IMR-90 (cell line): ENCODE measurements at places on chromosomes 5 and 9. TPM values are rescaled to one million over a fixed set of nuclear protein-coding genes. Genes with fewer than 3 reads are reported as not detected.

DNA sequence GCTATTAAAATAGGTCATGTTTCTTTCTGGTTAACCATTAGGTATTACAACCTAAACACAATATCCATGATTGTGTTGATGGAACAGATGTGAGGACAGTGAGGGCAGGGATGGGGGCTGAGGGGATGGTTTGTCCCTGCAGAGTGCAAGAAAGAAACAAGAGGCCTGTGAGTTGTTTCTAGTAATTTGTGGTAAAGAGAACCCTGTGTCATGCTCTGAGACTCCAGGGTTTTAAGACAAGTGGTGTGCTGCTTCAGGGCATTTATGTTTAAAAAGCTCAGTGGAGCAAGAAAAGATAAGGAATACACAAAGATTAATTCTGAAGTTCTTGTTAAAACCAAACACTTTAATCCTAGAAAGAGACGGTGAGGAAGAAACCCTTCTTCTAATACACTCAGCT lies 656.5 kb downstream of the TLE1 start:
- peaks cover 11% of the 10 kb centered on the region for H3K4me1 ChIP-seq
- no peak overlapping the region for H3K4me3 ChIP-seq
- no peaks in the 10 kb centered on the region for H3K27me3 ChIP-seq
- no peaks in the 10 kb centered on the region for H3K36me3 ChIP-seq
- no peak overlapping the region for H3K27ac ChIP-seq

GRCh38 chr5:96961053-96961452 lies 25.2 kb downstream of the LNPEP start:
- H3K27ac ChIP-seq: no peak overlapping the region
- H3K36me3 ChIP-seq: peaks cover 1% of the 10 kb centered on the region; the same call in 1 of the 2 replicates
- H3K27me3 ChIP-seq: no peaks in the 10 kb centered on the region
- no peak for DNase-seq

DDX4 gene
- not detected in 2 replicates for total RNA-seq

- peaks cover 20% of the 10 kb centered on the region for H3K4me1 ChIP-seq
- H3K27me3 ChIP-seq: no peaks in the 10 kb centered on the region
- DNase-seq: peak; percentile 85
- peaks cover 8% of the 10 kb centered on the region for H3K36me3 ChIP-seq
Measured at GRCh38 chr5:72325566-72326305, 5.6 kb downstream of the PTCD2 start.

GRCh38 chr5:119274767-119275130 lies 81.1 kb upstream of the TNFAIP8 start:
- H3K36me3 ChIP-seq: no peaks in the 10 kb centered on the region
- H3K4me3 ChIP-seq: no peak overlapping the region
- H3K4me1 ChIP-seq: peaks cover 13% of the 10 kb centered on the region
- H3K27me3 ChIP-seq: no peaks in the 10 kb centered on the region
- DNase-seq: peak; percentile 88

ACTBL2 gene
- 1.6 and 1.7 TPM in 2 replicates for total RNA-seq

DNA sequence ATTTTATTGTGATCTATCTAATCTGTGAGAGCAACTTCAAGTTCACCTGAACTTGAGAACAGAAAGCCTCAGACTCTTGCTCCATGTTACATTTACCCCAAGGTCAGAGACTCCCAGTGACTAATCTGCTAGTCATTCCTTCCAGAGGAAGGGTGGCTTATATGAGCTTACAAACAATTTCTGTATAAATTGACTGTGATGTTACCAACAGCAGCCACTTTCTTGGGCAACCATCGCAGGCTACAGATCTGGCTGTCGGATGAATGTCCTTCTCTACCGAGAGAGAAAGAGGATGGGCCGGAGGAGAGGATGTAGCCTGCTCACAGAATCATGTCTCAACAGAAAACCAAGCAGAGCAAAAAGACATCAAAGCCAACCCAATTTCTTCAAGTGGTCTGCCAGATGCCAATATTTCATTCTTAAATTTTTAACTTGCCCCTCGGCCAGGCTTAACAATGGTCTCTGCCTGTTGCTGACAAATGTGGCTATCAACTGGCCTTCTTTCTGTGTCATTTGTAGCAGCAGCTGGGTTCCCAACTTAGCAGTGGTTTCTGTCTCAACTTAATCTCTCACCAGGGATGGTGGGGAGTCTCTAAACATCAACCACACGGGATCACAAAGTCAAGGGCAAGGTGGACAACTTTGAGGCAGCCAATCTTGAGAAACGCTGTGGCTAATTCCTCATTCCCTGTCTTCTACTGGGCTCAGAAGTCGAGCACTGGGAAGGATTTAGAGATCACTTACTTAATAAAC lies 81.3 kb downstream of the RAPGEF1 start:
- no peaks in the 10 kb centered on the region for H3K36me3 ChIP-seq
- DNase-seq: peak; percentile 95
- H3K27me3 ChIP-seq: no peaks in the 10 kb centered on the region
- peak overlapping the region; percentile 99 for H3K27ac ChIP-seq
- peaks cover 33% of the 10 kb centered on the region for H3K4me1 ChIP-seq

JAKMIP2 gene
- total RNA-seq: under 0.01 TPM in 1 of 2 replicates, not detected in the other

DNA sequence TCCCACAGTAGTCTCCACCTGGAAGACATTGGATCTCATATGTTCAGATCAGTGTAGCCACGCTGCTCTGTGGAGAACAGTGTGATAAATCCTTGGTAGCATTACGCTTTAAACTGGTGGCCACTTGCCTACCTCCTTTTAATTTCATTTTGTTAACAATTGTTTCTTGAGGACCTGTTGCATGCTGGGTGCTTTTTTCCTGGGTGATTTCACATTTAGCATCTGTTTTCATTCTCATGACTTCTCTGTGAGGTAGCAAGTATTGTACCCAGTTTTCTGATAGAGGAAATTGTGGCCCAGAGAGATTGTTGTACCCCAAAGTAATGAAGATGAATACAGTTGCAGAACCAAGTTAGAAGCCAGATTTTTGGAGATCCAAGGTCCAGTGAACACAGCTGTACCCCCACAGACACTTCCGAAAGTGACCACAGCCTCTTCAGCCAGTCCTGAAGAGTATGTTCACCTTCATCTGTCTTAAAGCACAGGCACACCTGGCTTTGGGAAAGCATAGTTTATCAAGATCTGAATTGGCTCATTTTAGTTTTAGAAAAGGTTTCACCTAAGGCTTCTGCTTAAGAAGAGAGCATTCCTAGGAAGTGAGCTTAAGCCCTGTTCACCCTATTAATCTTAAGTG lies 75.2 kb downstream of the F2RL2 start:
- DNase-seq: no peak
- H3K27ac ChIP-seq: no peak overlapping the region
- H3K4me1 ChIP-seq: no peaks in the 10 kb centered on the region

GRCh38 chr9:111966861-111967291 lies 70.3 kb downstream of the UGCG start:
- no peak overlapping the region for H3K4me3 ChIP-seq
- no peaks in the 10 kb centered on the region for H3K36me3 ChIP-seq
- no peaks in the 10 kb centered on the region for H3K27me3 ChIP-seq
- no peak overlapping the region for H3K27ac ChIP-seq
- peaks cover 10% of the 10 kb centered on the region; the same call in 1 of the 2 replicates for H3K4me1 ChIP-seq

GRCh38 chr5:126422994-126423788 lies at the start of gene GRAMD2B:
GRAMD2B (plus strand) TSS chr5:126423409; CDS start chr5:126423607, 198 bp downstream.
- H3K27ac ChIP-seq: peak within 1 kb of the TSS; percentile 90
- no peaks in the 10 kb centered on the region for H3K36me3 ChIP-seq
- H3K4me3 ChIP-seq: peak within 1 kb of the TSS; percentile 90
- DNase-seq: peak; percentile 88

PCDHA7 gene
- total RNA-seq: under 0.01 and 0.18 TPM in 2 replicates

PSIP1 gene
- total RNA-seq: 27.2 and 30.0 TPM in 2 replicates

- peaks cover 10% of the 10 kb centered on the region; the same call in 1 of the 2 replicates for H3K36me3 ChIP-seq
- H3K27ac ChIP-seq: no peak overlapping the region
- no peak for DNase-seq
- H3K27me3 ChIP-seq: no peaks in the 10 kb centered on the region
- H3K4me1 ChIP-seq: peaks cover 10% of the 10 kb centered on the region
Measured at GRCh38 chr5:68285075-68285840, 69.7 kb downstream of the PIK3R1 start.

DNA sequence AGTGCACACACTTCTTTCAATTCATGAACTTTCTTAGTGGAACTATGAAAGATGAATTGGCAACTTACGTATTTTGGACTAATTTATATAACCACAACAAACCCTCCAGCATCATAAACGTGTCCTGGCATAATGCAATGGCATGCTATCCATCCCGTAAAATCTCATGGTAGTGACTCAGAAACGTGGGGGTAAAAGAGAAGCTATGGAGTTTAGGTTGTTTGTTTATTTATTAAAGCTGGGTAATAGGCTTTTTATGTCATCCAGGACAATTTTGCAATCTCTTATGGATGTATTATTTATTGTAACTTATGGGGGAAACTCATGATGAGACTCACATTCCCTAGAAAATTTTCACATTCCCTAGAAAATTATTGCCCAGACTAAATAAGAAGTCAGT lies 106.3 kb downstream of the GDA start:
- DNase-seq: no peak
- H3K4me1 ChIP-seq: no peaks in the 10 kb centered on the region
- H3K27ac ChIP-seq: no peak overlapping the region
- H3K4me3 ChIP-seq: no peak overlapping the region
- H3K27me3 ChIP-seq: peaks cover 1% of the 10 kb centered on the region

DNA sequence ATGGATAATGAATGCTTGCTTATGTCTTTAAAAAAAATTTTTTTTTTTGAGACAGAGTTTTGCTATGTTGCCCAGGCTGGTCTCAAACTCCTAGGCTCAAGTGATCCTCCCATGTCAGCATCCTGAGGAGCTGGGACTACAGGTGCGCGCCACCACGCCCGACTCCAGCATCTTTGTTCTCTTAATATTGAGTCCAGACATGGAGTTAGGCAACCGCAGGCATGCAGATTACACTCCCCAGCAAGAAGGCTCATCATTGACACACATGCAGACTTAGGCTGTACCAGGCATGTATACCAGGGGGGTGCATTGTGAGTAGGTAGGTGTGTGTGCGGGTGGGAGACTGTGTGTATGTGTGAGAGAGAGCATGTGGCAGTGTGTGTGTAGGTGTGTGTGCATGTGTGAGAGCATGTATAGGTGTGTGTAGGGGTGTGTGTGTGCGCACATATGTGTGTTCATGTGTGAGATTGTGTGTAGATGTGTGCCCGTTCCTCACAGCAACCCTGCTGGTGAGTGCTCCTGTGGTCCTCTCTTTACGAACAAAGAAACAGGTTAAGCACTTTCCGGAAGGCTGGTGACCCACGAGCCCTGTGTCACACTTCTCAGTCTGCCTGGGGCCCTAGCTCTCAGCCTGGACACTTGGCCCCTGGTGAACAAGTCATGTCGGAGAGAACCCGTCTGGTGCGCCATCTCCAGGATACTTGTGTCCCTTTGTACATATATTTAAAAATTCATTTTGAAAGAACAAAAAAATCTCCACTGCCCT lies 6.2 kb downstream of the OBP2B start:
- peaks cover 34% of the 10 kb centered on the region for H3K27me3 ChIP-seq
- no peak overlapping the region for H3K4me3 ChIP-seq
- no peaks in the 10 kb centered on the region for H3K4me1 ChIP-seq

- peak; percentile 78 for DNase-seq
- peaks cover 7% of the 10 kb centered on the region for H3K36me3 ChIP-seq
- H3K27ac ChIP-seq: peak within 1 kb of the TSS; percentile 95
- H3K4me1 ChIP-seq: peaks cover 10% of the 10 kb centered on the region; the same call in 1 of the 2 replicates
Measured at GRCh38 chr9:128127568-128127989, at the start of gene PTGES2. PTGES2 (minus strand) TSS chr9:128127729; CDS start chr9:128127717, 12 bp downstream.

- no peak overlapping the region; the same call in 1 of the 2 replicates for H3K27ac ChIP-seq
- DNase-seq: peak; percentile 38
- no peaks in the 10 kb centered on the region for H3K4me1 ChIP-seq
- H3K27me3 ChIP-seq: no peaks in the 10 kb centered on the region
- peaks cover 18% of the 10 kb centered on the region; the same call in 1 of the 2 replicates for H3K36me3 ChIP-seq
Measured at GRCh38 chr9:113587471-113588031, 124.0 kb downstream of the RGS3 start.

DNA sequence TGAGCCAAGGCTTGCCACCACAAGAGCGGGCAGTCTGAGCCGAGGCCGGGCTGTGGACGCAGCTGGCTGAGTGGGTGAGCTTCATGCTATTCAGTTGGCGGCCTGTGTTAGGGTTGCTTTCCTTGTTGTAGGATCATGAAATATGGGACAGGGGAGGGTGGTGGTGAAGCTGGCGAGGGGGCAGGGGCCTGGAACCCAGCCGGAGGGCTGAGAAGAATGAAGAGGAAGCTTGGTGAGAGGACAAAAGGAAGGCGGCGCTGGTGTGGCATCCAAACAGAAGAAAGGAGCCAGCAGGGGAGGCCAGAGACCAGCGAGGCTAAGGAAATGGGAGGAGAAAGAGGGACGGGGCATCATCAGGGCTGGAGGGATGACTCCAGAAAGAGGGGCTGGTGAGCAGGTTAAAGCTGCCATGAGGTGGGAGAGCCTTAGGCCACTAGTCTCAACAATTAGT lies 18.3 kb downstream of the RALGPS1 start:
- DNase-seq: no peak
- H3K36me3 ChIP-seq: no peaks in the 10 kb centered on the region
- H3K4me1 ChIP-seq: peaks cover 2% of the 10 kb centered on the region; the same call in 1 of the 2 replicates
- H3K4me3 ChIP-seq: no peak overlapping the region

FUT7 gene
- not detected in 2 replicates for total RNA-seq

GRCh38 chr9:28921857-28922500 lies 1348.7 kb upstream of the C9orf72 start:
- H3K36me3 ChIP-seq: no peaks in the 10 kb centered on the region
- no peak overlapping the region for H3K4me3 ChIP-seq
- no peaks in the 10 kb centered on the region for H3K27me3 ChIP-seq
